Kidney epithelial cell (primary cell): ENCODE measurements at places on chromosomes 2 and 18.
A peak's percentile ranks its signal among the peaks of the same experiment; 100 is the strongest.

GRCh38 chr18:3186678-3187658 lies 32.8 kb downstream of the MYOM1 start:
- no peak for DNase-seq

DNA sequence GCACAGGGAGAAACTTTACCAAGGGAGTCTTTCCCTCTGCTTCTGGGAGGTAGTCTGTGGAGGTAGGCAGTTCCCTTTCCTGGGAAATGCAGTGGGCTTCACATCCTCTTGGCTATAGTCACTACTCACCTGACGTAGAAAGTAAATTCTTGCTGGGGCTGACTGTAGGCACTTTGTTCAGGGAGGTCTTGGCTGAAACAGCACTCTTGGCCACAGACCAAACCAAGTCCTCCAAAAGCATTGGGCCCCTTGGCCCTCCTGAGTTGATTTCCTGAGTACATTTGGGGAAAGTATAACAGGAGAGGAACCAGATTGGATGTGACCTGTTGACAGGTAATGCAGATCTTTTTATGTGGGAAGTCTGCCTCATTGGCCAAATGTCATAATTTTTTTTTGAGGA lies 108.9 kb downstream of the MGAT5 start:
- DNase-seq, result no peak

DNA sequence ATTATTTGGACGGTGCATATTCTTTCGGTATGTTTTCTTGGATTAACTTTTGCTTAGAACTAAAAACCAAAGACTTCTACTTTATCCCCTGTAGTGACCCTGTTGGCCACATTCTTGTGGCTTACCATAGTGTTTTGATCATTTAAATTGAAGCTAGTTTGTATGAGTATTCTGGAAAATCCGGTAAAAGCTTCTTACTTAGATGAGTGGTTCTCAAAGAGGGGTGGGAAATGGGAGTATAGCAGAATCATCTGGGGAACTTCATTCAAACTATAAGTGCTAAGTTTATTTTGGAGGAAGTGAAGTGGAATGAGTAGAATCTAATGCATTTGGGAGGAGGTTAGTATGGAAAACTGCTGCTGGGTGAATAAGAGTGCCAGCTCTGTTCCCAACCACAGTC lies 3.8 kb downstream of the PPP1CB start:
- DNase-seq, result no peak

GRCh38 chr18:40357536-40357935 lies 1597.5 kb upstream of the PIK3C3 start:
- peak; percentile 12 for DNase-seq

DNA sequence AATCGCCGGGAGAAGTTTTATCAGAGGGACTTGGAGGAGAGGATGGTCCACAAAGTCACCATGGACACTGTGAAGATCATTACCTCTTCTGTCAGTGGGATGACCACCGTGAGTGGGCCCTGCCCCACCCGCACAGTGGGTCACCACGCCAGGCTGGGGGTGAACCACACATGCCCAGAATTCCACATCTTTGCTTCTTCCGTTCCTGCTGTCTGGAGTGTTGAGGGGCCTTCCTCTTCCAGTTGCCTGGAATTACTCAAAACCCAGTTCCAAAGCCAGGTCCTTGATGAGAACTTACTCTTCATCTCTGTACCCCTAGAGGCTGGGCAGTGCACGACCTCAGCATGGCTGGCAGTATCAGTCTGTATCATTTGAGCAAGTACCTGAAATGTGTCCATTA lies 22.1 kb downstream of the MROH2A start:
- no peak for DNase-seq
